Inflammatory macrophage (primary cell): ENCODE measurements at places on chromosomes 2 and 18.
A peak's percentile ranks its signal among the peaks of the same experiment; 100 is the strongest.

DNA sequence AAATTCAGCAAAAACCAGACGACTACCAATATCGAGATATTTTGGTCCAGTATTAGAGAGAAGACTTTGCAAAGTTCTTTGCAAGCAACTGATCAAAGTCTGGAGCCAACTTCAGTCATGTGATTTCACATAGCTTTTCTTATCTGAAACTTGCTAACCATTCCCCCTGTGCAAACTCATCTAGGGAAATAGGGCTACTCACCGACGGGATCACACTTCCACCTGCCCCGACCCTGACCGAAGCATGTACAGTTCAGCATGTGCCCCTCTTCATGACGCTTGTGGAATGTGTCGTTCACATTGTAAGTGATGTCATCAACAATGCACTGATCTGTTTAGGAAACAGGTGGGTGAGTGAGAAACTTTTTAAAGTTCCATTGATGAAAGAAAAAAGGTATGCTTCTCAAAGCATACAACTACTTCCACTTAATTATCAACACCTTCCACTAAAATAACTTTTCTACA lies 15.4 kb downstream of the FN1 start:
- DNase-seq = no peak

DNA sequence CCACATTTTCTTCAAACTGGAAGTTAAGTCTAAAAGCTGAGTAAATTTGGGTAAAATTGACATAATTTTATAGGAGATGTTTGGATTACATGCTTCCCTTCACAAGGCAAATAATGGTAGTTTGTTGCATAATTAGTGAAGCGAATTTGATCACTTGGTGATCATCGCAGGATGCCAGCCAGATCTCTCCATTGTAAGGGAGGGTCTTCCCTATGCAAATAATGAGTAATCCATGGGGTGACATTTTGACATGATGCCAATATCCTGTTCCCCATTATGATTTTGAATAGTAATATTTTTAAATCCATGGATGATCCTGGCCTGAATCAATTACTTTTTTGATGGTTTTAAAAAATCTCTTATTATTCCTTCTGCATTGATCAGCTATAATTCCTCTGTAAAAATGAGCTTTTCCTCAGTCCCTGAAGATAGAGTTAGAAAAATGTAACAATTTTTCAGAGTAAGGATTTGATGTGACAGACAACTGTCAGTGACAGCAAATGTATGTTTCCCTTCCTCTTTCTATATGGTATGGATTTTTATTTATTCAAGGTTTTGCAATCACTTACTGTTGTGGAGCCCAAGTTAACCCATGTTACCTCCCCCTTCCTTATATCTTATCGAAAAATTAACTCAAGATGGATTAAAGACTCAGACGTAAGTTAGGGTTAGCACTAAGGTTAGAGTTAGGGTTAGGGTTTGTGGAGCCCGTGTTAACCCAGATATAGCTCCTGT lies 21.4 kb downstream of the CCL20 start:
- DNase-seq = no peak

DNA sequence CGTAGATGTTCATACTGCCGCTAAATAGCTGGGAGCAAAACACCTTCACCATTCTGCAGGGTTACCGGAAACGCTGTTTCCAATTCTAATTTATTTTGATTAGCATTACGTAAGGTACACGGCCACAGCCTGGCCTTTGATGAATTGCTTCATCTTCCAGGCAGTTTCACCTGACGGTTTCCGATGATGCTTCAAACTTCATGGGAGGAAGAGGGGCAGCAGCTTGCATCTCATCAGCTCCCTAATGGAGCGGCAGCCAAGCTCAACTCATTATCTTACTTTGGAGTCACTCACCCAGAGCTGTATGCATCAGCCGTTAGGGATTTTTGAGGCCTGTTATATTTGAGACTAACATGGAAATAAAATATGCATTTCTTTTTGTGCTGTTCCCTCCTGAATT lies 54.8 kb downstream of the TMEM18 start:
- no peak for DNase-seq

DNA sequence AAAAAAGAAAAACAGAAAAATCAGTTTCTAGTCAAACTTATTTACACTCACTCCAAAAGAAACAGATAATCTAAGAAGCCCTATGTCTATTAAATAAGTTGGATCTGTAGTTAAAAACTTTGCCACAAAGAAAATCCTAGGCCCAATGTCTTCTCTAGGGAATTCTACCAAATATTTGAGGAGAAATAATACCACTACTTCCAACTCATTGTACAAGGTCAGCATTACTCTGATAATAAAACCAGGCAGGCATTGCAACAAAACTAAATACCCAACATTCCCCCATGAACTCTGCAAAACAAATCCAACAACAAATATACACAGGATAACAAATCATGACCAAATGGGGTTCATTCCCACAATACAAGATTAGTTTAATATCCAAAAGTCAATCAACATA lies 73.8 kb upstream of the ST8SIA5 start:
- no peak for DNase-seq

GRCh38 chr2:169895294-169895985 lies 68.2 kb downstream of the UBR3 start:
- no peak for DNase-seq

- DNase-seq = no peak
Measured at GRCh38 chr2:212535996-212536816, 2.4 kb downstream of the ERBB4 start.

DNA sequence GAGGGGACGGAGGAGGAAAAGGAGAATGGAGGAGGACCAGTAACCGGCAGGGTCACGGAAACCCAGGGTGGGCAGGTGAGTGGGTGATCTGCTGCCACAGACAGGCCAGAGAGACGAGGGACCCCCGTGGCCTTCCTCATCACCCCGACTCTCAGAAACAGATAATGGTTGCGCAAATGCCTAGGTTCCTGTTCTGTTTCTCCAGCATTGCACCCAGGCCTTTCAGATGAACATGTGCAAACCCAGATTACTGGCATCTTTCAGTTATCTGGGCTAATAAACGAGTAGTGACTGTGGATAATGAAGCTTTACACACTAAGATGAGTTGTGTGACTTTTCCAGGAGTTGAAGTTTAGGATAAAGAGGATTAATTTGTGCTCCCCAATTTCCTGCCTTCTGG lies 46.5 kb downstream of the TET3 start:
- peak; percentile 45 for DNase-seq

DNA sequence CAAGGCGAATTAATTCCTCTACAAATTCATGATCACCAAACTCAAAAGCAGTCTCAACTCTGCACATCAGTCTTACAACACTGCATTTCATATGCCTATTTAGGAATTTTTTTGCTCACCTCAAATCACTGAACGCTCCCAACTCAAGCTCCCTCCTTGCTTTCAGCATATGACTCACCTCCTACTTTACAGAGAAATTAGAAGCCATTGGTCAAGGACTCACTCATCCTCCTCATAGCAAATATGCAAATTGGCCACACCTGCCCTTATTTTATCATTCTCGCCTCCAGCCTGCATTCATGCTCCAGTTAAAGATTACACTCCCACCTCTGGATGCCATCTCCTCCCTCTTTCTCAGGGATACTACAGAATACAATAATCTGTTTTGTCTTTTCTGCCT lies 148.8 kb downstream of the MBD2 start:
- DNase-seq = no peak

- DNase-seq = no peak
Measured at GRCh38 chr2:113847144-113847543, 42.7 kb upstream of the ACTR3 start.

- no peak for DNase-seq
Measured at GRCh38 chr18:34795070-34795732, 85.1 kb downstream of the DTNA start.

GRCh38 chr2:236828820-236829219 lies 256.9 kb upstream of the COPS8 start:
- no peak for DNase-seq

- no peak for DNase-seq
Measured at GRCh38 chr18:70037431-70038061, 89.9 kb upstream of the CD226 start.

- DNase-seq = peak; percentile 84
Measured at GRCh38 chr2:42724886-42725285, 39.0 kb downstream of the OXER1 start.

DNA sequence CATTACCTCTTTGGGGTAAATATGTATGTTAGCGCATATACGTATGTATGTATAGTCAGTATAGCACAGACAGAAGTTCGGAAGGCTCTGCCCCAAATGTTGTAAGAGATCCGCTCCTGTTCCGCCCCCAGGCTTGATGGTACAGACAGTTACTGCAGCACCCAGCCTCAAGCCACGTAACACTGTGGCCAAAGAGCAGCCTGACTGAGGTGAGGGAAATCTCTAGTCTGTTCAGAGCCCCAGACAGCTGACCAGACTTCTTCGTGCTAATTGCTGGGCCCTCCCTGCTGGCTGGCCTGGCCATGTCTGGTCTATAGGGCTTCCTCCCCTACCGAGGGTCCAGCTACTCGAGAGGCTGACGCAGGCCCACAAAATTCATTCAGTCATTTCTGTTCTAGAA lies 7.8 kb downstream of the CRACDL start:
- no peak for DNase-seq

DNA sequence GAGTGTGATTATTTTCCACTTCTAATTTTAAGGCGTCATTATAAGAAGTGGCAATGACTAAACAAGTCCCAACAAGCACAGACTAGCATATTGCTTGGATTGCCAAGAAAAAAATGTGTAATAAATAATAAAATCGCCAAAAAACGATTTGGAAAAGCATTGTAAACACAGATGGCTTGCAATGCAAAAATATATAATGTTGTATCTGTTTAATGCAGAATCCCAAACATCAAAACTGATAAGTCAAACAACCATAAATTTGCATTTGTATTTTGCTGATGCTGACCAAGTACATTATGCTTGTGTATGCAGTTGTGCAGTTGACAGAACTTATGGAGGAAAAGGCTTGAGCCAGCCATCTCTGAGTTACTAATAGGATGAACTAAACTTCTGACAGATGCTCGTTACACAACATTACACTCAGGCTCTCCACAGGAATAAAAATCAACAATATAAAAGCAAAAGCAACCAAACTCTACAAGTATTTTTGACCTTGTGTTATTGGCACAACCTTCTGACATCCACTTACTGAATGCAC lies 68.1 kb downstream of the DNER start:
- DNase-seq = no peak

GRCh38 chr18:48817021-48817461 lies 133.7 kb downstream of the SMAD7 start:
- DNase-seq = no peak

DNA sequence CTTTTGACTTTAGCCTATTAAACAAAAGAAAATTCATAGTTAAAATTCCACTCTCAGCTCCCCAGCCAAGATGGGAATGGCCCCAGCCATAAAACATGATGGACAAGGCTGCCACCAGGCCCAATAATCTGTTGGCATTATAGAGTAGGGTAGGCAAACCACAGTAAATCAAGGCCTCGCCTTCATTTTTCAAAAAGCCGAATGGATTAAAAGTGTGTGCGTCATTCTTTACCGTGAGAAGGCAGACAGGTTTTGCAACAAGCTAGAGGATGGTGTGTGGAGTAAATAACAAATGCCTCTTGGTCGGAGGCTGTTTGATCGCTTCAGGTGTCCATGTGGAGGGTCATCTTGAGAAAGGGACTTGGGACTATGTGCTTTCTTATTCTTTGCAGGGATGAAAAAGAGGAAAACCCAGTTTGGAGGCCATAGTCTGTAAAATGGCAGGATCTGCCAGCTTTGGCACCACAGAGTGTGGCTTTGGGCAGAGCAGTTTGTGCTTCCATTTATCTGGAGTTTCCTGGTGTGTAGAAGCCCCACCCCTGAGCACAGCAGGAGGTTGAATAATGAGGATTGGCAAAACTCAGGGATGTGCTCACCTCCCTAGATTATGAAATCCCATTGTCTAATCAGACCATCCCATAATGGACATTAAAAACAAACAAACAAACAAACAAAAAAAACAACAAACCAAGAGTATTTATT lies 57.1 kb upstream of the ITGB6 start:
- no peak for DNase-seq

GRCh38 chr2:213306316-213306942 lies 22.2 kb downstream of the SPAG16 start:
- no peak for DNase-seq

DNA sequence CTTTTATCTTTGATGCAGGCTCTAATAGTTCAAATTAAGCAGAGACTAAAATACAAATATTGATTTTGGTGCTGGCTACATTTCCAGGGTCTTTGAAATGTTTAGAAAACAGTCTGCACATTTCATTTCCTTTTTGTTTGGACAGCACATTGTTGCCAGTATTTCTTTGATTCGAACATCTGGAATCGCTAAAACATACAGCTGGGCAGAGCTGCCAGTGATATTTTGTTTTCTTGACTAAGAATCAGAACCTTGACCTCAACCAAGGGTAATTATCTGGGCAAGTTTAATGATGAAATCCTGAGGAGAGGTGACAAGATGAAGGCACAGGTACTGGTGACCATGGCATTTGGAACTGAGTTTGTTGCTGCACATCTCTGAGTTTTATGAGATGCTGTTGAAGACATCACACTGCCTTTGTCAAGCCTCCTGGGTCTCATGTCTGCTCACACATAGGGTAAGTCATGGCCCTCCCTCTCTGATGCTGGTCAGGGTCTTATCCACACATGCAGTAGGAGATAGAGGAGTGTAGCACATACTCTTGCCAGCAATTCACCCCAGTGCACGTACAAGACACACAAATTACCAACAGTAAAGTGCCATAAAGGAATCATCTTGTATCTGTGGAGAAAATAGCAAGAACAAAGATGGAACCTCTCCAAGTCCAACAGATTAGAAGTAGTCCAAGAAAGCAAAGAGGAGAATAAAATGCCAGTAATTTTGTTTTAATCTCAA lies 391.9 kb downstream of the RND3 start:
- no peak for DNase-seq

DNA sequence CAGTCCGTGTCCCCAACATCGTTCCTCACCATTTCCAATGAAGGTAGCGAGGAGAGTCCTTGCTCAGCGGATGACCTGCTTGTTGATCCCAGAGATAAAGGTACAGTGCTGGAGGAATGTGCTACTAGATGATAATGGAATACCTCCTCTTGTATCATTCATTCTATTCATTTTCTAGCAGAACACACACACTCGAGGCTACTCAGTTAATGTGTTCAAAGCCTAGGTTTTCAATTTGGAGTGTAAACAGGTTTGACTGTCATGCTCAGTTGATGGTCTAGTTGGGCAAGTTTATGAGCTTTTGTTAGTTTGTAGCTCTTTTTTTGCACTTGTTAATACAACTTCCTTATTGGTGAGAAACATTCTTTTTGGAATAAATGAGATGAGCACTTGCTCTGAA lies 114.2 kb downstream of the ICA1L start:
- no peak for DNase-seq
